ENCODE measurements at places on chromosomes 2 and 18. TPM values are rescaled to one million over a fixed set of nuclear protein-coding genes. Genes with fewer than 3 reads are reported as not detected.

Gene FAM117B
- total RNA-seq = 23.0 TPM

DNA sequence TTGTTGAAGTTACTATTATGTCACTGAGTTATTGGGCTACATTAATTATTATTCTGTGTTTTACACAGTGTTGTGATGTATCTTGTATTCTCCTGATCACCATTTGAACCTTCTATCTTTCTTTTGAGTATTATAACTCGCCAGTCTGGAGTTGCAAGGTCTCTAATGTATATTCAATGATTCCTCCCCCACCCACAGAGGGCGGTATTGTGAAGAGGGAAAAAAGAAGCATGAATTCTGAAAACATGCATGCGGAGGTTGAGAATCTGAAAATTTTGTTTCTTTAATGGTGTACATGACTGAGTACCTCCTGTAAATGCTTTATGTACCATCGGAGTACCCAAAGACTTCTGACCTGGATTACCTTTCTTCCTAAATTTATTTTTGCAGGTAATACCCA lies 266.6 kb downstream of the NR4A2 start:
- no peak overlapping the region for H3K27ac ChIP-seq
- H3K27me3 ChIP-seq = peaks cover 2% of the 10 kb centered on the region
- DNase-seq = peak; percentile 13
- no peaks in the 10 kb centered on the region for H3K36me3 ChIP-seq
- no peaks in the 10 kb centered on the region for H3K4me1 ChIP-seq

DNA sequence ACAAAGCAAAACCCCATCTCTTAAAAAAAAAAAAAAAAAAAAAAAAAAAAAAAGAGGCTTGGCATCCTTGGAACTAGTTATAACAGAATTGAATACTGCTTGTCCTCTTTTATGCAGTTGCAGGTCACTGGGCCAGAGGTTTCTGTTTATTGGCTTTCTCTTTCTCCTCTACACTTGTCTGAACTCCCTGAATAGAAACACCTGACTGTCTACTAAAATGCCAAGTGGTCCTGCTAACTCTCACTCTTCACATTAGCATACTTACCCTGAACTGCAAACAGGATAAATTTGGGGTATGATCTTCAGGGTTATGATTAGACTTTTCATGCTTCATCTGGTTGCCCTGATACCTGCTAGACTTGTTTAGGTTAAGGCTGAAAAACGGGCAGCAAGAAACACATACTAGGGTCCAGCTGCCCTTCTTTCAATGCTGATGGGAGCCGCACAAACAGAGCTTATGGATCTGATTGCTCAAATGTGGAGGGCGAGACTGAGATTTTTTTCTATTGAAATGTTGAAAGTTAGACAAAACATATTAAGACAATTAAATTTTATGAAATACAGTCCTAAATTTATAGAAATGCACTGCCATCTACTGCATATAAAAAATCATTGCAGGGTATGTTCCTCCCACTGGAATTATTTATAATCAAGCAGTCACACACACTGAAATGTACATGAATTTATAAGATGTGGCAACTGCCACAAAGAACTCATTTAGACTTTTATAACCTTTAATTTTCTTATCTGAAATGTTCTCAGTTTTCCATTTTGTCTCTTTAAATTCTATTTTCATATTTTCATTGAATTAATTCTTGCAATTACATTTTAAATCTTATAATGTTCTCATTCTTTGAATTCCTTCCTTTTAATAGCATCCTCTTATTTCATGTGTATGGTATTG lies 40.8 kb downstream of the GTF3C3 start:
- no peaks in the 10 kb centered on the region for H3K27me3 ChIP-seq
- DNase-seq = no peak
- no peak overlapping the region for H3K4me3 ChIP-seq
- H3K4me1 ChIP-seq = no peaks in the 10 kb centered on the region

DNA sequence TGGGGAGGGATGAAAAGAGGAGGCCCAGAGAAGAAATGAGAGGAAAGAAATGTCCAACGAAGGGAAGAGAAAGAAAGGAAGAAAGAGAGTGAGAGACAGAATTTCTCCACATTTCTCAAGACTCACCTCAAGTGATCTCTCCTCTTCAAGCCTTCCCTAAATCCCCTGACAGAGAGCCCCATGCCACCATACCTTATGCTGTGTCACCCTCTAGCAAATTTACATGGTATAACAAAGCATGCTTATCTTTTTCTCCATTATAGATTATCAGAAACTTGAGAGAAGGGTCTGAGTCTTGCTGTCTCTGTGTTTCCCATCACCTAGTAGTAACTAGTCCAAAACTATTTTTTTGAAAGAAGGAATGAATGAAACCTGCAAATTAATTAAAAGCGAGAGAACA lies 1208.4 kb downstream of the DPP10 start:
- DNase-seq = no peak
- no peaks in the 10 kb centered on the region for H3K27me3 ChIP-seq
- no peaks in the 10 kb centered on the region for H3K36me3 ChIP-seq
- H3K4me1 ChIP-seq = no peaks in the 10 kb centered on the region
- H3K4me3 ChIP-seq = no peak overlapping the region

DNA sequence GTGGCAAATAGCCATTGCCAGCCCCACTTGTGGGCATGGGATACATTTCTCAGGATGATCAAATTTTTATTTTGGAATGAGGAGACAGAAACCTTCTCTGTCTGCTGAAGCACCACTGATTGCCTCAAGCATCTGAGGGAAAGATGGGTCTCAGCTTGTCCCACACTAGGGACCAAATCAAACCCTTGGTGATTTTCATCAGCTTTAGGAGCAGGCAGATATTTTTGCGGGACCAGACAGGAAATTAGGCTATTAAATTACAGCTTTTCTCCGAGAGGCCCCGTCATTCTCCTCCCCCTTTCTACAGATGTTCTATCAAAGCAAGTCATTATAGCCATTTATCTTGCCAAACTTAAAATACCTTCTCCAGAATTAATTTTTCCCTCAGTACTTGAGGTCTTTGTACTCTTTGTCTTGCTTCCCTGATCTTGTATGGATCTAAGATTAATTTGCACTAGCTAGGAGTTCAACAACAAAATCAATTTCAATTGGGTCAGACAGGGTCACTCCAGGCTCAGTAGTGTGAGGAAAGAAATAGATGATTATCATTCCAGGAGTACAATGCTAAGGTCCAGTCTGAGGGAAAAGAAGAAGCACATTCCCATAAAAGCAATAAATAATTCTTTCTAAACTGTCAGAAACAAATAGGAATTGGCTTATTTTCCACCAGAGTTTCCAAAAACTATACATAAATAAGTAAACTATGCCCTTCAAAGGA lies 818.1 kb upstream of the SOX11 start:
- H3K36me3 ChIP-seq = no peaks in the 10 kb centered on the region
- no peaks in the 10 kb centered on the region for H3K27me3 ChIP-seq
- no peaks in the 10 kb centered on the region for H3K4me1 ChIP-seq
- H3K4me3 ChIP-seq = no peak overlapping the region
- DNase-seq = no peak

- no peak overlapping the region for H3K4me3 ChIP-seq
- peaks cover 52% of the 10 kb centered on the region for H3K36me3 ChIP-seq
- no peaks in the 10 kb centered on the region for H3K27me3 ChIP-seq
- peak overlapping the region; percentile 41 for H3K27ac ChIP-seq
- no peak for DNase-seq
Observed at GRCh38 chr2:201208563-201209252, 25.8 kb downstream of the CASP10 start.

- H3K36me3 ChIP-seq = no peaks in the 10 kb centered on the region
- no peak for DNase-seq
- peaks cover 6% of the 10 kb centered on the region for H3K27me3 ChIP-seq
- no peak overlapping the region for H3K27ac ChIP-seq
Observed at GRCh38 chr18:61821748-61822147, 71.1 kb downstream of the RNF152 start.

DNA sequence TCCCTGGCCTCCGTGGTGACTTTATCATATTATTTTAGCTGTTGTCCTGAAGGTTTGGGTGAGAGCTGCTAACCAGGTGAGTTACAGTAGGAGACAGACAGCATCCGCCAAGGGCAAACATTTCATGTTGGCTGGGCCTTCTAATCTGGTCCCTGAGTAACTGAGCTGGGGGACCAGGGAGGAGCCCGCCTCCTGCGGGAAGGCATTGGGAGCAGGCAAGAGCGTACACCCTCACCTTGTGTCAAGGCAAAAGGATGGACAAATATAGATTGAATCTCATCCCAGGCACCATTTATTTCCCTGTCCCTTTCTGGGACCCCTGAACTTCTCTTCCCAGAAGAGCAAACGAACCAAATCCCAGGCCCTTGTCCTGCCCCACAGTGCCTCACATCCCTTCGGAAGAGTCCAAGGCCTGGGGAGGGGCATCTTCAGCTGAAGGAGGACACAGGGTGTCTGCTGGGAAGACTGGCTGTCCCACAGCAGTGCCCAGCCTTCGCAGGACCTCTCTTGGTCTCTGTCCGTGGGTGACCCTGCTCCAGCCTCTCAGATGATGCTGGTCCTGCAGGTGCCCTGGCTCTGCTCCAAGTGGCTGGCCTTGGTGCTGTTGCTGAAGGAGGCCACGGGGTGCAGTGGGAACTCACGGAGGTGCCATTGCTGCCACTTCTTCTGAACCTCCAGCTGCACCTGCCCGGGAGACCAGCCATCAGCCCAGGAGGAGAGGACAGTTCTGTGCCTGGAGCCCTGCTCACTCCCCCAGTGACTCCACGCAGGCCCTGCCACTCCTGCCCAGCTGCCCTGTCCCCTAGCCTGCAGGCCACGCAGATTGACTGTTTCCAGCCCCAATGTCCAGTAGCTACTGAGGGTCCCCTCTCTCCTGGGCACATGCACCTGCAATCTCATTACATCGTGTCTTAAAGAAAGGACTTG lies 8.2 kb downstream of the TMEM37 start:
- H3K27ac ChIP-seq = no peak overlapping the region
- peaks cover 4% of the 10 kb centered on the region for H3K27me3 ChIP-seq
- DNase-seq = no peak
- H3K4me3 ChIP-seq = no peak overlapping the region
- H3K4me1 ChIP-seq = no peaks in the 10 kb centered on the region

DNA sequence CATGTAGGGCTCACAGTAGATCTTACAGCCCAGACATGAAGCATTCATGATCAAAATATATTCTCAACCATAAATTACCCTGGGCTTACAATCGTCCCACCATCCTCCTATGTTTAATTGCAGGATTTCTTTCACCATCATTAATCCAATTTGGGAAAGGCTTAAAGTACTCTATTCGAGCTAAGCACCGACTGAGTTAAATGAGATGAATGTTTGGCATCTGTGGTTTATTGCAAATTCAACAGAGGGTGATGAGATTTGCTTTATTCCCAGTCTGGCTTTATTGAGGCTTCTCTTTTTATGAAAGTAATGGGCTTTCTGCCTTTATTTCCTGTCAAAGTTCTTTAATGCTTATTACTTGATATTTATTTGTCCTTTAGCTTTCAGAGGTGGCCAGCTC lies 159.0 kb downstream of the METTL4 start:
- no peaks in the 10 kb centered on the region for H3K4me1 ChIP-seq
- DNase-seq = no peak
- H3K4me3 ChIP-seq = no peak overlapping the region
- H3K36me3 ChIP-seq = no peaks in the 10 kb centered on the region
- no peak overlapping the region for H3K27ac ChIP-seq

DNA sequence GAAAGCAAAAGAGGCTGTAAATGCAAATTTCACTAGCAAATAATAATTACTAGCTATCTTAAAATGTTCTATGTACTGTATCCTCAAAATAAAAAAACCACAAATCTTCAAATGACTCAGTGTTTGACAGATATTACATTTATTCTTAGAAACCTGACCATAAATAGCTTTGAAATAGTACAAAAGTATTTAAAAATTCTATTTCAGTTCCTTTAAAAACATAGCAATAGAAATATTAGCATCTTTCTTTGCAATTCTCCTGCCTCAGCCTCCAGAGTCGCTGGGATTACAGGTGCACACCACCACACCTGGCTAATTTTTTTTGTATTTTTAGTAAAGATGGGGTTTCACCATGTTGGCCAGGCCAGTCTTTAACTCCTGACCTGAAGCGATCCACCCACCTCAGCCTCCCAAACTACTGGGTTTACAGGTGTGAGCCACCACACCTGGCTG lies 50.6 kb downstream of the MSH6 start:
- peaks cover 35% of the 10 kb centered on the region for H3K36me3 ChIP-seq
- H3K4me1 ChIP-seq = peaks cover 9% of the 10 kb centered on the region
- DNase-seq = no peak
- H3K27ac ChIP-seq = no peak overlapping the region
- H3K4me3 ChIP-seq = no peak overlapping the region

Gene TGIF1
- total RNA-seq = 12.5 TPM

DNA sequence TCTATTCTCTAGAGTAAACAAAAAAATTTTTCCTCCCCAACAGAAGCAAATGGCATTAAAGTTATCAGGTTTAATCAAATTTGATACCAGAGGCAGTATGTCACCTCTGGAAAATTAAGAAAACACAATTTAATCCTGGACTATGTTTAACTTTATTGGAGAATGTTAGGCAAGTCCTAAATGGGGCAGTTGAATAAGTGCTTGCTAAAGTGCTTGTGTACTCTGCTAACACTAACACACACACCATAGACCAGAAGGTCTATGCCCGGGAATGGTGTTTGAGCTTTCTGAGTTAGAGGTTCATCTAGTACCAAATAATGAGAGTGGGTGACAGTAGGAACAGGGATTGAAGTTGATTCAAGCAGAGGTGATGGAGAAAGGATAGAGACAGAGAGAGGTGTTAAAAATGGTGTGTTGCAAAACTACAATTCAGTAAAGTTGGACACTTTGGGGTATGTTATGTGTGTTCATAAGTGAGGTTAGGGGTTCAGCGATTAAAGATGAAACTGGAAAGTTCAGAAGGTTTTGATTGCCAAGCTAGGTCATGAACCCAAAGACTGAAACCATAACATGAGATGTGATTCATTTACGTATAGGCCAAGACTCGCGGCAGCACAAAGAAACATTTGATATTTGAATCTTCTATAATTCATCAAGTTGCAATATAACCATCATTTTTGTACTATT lies 40.5 kb upstream of the PEX13 start:
- no peak for DNase-seq
- peak overlapping the region; percentile 43 for H3K27ac ChIP-seq
- H3K27me3 ChIP-seq = no peaks in the 10 kb centered on the region
- H3K4me3 ChIP-seq = no peak overlapping the region

DNA sequence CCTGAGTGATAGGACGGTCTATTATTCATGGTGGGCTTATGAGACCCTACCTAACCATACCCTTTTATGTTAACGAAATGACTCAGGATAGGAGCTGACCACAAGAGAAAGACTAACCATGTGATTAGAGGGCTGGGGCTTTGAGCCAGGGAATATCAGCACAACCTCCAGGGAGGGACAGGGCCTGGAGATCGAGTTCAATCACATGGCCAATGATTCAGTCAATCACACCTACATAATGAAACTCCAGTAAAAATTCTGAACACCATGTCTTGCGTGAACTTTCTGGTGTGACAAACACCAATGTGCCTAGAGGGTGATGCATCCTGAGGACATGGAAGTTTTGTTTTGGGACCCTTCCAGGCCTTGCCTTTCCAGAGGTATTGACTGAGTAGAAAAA lies 2.2 kb upstream of the TEX51 start:
- H3K27me3 ChIP-seq = no peaks in the 10 kb centered on the region
- no peaks in the 10 kb centered on the region for H3K36me3 ChIP-seq
- H3K4me3 ChIP-seq = no peak overlapping the region
- DNase-seq = no peak
- no peak overlapping the region for H3K27ac ChIP-seq
